Foreskin fibroblast (primary cell): ENCODE measurements at places on chromosomes 2 and 18.

DNA sequence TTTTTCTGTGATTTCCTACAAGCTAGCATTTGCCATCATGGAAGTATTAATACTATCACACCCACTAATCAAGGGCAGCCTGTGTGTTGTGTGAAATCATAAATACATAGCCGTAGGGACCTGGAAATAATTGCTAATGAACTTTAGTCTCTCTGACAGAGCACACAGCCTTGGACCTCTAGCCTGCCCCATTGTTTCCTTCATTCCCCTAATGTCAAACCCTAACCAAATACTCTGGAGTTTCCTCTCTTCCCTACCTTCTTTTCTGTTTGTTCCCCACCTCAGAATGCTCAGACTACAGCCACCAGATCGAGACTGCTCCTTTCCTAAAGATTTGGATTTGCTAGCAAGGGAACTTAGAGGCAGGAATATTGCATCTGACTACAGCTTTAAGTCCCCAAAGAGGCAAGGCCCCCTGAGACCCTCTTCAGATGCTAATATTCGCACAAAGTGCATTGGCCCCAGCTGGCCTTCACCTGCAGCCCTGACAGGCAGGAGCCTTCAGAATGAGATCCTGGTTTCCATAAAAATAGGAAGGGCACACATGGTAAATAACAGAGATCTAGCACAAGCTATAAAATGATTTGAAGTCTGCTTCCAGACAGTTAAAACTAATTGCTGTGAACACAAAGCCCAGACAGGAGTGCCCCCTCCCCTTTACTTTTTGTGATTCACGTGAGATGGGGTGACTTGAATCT is 279.2 kb upstream of the DCC start:
- no peak for DNase-seq

DNA sequence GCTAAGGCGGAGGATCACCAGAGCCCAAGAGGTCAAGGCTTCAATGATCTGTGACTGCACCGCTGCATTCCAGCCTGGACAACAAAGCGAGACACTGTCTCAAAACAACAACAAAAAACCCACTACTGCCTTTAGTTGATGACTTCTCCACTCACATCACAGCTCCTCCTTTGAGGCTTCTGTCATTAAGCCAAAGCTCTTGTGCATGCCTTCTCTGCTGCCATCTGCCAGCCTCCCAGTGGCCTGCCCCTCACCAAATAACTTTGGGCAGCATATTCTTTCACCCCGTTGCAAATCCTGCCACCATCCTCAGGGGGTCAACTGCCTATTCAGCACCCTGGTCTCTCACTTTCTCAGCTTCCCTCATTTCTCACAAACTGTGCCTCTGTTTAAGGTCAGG is 27.5 kb downstream of the OSBPL1A start:
- no peak for DNase-seq

DNA sequence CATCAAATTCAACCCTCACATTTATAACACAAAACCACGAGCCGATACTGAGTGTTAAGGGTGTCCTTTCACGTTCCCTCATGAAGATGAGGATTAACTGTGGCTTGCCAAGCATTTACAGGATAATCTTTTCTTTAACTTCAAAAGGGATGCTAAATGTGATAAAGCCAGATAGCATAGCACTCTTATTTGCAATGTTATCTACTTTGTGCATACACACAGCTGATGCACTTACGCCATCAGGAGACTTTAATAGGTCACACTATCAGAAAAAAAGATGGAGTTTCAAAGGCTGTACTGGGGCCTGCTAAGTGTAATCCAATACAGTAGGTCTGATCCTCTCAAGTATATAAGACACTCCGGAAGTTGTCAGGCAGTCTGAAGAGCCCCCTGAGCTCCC is 572.7 kb downstream of the PIK3C3 start:
- DNase-seq: no peak

DNA sequence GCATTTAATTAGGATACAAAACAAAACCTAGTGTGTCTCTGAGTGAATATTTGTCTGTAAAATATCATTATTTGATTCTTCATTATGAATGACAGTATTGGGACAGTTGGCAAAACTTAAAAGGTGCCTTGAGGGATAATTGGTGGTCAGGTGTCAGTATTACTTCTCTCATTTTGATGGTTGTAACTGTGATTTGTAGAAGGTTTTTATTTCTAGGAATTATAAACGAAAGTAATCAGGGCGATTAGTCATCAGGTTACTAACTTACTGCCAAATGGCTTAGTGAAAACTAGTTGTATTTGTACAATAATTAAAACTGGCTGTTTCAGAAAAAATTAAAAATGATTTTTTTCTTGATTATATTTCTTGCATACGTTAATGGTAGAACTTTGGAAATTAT is 117.6 kb downstream of the BIRC6 start:
- DNase-seq: peak; percentile 15

GRCh38 chr18:48452861-48453323 is 43.7 kb upstream of the ZBTB7C start:
- DNase-seq: no peak

DNA sequence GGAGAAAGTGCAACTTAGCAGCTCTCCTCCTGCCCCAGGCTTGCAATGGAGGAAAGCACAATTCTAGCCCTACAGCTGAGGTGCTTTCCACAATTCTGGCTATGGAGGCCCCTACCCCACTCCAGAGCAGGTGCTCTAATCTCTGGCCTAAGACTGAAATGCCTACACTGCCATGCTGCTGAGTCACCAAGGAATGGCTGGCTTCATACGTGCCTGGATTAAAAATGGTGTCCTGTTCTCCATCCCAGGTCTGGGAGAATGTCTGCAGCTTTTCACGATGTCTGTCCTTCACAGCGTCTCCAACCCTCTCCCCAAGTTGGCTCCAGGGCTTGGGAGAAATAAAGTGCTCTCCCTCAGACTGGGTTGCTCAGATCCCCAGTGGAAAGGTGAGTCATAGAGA is 48.5 kb downstream of the MBOAT2 start:
- DNase-seq: no peak

GRCh38 chr2:160315337-160315736 is 115.3 kb upstream of the ITGB6 start:
- DNase-seq: peak; percentile 85

DNA sequence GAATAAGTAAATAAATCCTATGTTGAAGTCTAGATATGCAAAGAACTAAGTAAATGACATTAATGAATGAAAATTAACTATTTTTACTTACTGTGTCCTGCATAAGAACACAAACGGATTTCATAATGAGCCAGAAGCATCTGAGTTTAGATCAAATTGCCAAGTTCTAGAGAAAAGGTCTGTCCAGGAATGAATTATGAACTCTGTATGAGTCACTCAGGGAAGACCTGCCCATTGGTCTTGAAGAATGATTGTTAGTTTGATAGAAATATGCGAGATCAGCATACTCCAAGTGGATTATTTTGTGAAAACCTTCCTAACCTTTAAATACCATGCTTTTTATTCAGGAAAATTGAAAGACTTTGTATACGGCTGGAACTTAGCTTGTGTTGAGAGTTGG is 189.5 kb downstream of the DOK6 start:
- DNase-seq: no peak

DNA sequence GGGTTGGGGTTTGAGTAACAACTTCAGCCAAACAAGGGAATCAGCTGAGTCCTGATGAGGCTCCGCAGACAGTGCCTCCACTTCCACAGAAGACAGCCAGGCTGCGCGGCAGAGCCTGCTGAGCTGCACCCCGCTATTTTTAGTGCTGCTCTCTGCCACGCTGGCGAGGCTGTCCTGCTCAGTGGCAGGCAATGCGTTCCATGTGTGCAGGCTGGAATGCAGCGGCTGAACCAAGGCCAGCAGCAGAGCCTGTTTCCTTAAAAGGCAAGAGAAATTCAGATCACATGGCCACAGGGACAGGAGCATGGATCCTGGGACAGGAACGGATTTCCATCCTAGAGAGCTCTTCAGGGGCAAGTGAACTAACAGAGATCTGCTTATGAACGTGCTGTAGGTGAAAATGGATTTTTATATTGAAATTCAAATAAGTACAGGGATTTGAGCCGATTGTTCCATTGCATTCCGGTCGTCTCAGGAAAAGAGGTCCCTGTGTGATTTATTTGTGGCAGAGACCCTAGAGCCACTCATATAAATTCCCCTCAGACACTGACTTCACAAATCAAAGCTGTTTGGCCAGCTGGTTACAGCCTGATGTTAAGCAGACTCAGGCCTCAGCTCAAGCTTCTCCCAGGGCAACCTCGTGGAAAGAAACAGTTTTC is 98.7 kb downstream of the COL6A3 start:
- DNase-seq: peak; percentile 96

GRCh38 chr2:219206328-219207133 is at the start of gene ZFAND2B:
ZFAND2B (plus strand) TSS chr2:219206782; CDS start chr2:219206988, 206 bp downstream.
- peak; percentile 95 for DNase-seq

- peak; percentile 30 for DNase-seq
Observed at GRCh38 chr2:18514526-18515461, 45.7 kb downstream of the RDH14 start.

DNA sequence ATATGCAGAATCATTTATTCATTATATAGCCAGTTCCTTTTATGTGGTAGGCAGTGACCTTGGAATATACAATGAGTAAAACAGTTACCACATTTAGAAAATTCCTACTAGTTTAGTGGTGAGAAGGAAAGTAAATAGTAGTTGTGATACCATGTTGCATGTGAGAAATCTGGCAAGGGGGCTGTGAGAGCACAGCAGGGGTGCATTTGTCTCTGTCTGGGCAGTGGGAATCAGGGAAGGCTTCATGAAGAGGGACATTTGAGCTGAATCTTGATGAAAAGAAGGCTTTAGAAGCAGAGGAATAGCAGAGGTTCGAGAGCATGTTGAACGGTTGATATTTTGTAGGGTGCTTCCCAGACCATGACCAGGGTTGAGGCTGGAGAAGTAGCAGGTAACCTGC is 78.7 kb downstream of the RAB3GAP1 start:
- DNase-seq: no peak

DNA sequence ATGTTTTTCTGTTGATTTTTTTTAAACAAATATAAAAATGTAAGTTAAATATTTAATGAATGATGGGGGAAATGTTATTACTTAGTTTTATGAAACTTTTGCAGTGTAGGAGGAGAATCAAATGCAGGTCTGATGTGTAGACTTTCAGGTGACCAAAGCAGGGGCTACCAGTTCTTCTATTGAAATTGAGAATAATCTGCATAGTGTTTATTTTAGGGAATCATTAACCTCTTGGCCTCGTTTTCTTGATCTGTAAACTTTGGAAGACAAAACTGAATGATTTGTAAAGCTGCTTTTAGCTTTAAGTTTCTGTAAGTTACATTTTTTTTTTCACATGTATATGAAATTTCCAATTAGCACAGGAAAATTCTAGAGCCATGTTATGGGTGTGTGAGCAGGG is 99.2 kb downstream of the R3HDM1 start:
- no peak for DNase-seq

- no peak for DNase-seq
Observed at GRCh38 chr2:53040536-53041229, 726.9 kb upstream of the CHAC2 start.

GRCh38 chr2:62774555-62775366 is 69.2 kb downstream of the EHBP1 start:
- DNase-seq: peak; percentile 30

GRCh38 chr18:46226461-46226860 is 122.3 kb downstream of the HAUS1 start:
- peak; percentile 23 for DNase-seq
